HuH-7 (cell line): ENCODE measurements at places on chromosomes 11 and 22.

DNA sequence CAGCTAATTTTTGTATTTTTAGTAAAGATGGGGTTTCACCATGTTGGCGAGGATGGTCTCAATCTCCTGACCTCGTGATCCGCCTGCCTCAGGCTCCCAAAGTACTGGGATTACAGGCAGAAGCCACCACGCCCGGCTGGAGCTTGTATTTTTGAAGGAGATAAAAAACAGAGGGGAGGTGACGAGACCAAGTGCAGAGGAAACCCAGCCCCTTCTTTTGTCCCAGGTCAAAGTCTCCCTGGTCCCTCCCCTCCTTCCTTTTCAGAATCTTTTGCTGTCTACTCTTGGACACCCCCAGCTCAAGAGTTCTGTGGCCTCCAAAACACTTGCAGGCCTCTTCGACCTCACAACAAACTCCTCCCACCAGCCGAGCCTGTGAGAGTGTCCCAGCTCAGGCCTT, 12.2 kb upstream of the TMEM184B start:
- DNase-seq = no peak

- DNase-seq = no peak
Observed at GRCh38 chr11:35235936-35236666, 97.1 kb downstream of the CD44 start.

DNA sequence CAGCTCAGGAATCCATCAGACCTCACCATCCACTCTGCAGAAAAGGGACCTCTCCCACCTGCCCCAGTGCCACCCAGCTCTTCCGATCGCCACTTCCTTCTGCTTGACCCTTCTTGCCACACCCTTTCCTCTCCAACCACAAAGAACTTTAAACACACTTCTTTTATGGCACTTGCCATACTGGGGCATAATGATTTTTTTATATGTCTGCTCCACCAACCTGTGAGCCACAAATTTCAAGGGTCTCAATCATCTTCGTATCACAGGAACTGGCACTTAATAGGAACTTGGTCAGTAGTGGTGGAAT, 11.7 kb upstream of the MYH9 start:
- DNase-seq = no peak

DNA sequence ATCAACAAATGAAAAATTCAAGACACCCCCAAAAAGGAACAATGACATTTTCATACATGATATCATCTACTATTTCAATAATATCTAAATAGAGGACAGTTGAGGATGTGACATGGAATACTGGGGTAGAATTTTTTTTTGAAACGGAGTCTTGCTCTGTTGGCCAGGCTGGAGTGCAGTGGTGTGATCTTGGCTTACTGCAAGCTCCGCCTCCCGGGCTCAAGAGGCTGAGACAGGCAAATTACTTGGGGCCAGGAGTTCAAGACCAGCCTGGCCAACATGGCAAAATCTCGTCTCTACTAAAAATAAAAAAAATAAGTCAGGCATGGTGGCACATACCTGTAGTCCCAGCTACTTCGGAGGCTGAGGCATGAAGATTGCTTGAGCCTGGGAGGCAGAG, 41.4 kb downstream of the LRRC74B start:
- no peak for DNase-seq

DNA sequence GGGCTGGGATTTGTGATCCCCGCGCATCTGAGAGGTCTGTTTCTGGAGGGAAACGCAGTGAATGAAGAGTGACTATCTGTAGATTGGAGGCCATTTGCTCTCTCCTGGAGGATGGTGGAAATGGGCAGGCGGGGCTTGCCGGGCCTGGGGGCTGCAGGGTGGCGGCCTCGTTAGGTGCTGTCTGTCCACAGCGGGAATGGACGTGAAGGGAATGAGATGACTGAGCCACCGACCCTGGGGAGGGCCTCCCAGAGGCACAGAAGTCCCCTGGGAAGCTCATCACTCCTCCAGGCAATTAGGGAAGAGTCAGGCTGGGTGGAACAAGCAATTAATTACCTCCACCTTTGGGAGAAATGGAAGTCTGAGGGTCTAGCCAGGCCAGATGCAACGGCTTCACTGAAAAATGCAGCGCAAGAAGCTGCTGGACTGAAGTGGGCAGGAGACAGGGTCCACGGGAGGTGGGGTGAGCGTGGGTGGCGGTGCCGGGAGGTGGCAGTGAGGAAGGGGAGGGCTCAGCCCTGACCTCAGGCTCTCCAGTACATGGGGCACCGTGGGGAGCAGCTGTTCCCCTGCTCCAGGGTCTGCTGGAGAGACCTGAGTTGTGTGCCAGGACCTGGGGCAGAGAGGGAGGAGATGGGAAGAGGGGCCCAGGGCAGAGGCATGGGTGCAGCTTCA, 524.5 kb downstream of the BRD1 start:
- no peak for DNase-seq

DNA sequence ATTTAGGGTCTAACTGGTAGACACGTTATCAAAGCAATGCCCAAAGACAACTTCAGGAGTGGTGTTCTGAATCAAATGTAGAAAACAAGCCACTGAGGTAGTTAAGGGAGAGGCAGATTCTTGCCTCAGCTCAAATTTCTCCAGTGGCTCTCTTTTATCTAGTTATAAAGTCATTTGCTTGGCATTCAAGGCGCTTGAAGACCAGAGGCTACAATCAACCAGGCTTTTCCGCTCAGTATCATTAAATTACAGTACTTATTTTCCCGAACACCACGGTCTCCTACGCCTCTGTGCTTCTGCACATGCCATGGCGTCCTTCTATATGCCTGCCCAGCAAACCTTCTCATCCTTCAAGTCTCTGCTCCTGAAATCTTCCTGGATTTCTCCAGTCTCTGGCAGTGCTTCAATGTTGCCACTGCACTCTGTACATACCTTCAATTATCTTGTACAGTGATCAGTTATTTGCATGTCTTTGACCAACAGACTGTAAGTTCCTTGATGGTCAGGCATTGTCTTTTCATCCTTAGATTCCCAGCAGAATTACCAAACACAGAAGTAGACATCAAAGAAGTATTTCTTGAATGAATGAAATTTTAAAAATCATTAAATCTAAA, 1.4 kb downstream of the POGLUT3 start:
- no peak for DNase-seq

DNA sequence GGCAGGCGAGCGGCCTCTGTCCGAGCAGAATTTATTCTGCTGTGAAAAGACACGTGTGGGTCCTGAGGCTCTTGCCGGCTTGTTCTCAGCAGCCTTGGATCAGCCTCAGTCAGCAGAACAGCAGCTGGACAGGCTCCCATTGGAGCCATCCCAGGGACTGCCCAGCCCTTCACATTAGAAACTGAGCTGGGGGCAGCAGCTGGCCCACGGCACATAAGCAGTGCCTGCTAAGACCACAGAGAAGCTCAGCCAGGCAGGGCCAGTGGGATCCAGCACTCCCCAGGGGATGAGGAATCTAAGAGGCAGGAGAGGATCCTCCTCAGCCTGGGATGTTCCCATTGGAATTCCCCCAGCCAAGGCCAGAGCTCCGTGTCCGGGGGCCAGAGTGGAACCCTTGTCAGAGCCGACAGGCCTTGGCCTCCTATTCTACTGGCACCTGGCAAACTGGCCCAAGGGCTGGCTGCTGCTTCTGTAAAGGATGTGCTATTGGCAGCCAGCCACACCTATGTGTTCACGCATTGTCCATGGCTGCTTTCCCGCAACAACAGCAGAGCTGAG, 18.2 kb downstream of the RTN4R start:
- no peak for DNase-seq

GRCh38 chr22:30992565-30992964, 23.5 kb downstream of the TUG1 start:
- no peak for DNase-seq
